Activated CD8-positive, alpha-beta memory T cell treated with anti-CD3 and anti-CD28 coated beads, Interleukin-2, amount 10 ng/mL, durations not matched to agents 7 days and 5 days (primary cell): ENCODE measurements at places on chromosomes 12 and 14.
A peak's percentile ranks its signal among the peaks of the same experiment; 100 is the strongest.

DNA sequence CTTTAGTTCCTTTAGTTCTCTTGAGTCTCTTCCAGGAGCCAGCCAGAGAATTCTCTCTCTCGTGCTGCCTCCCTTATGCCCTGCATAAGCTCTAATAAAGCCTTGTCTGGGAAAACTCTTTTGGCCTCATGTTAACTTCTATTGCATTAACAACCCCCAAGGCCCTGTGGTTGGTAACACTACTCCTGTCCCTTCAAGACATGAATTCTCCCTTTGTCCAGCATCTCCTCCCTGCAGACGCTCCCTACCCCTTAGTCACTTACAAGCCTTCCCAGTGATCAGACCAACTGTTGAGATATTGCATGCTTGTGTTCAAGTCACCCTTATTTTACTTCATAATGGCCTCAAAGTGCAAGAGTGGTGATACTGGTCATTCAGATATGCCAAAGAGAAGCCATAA lies 12.1 kb downstream of the LTBR start:
- DNase-seq = no peak

GRCh38 chr14:104420990-104421389 lies 158.6 kb upstream of the C14orf180 start:
- DNase-seq = peak; percentile 19

- DNase-seq = no peak
Measured at GRCh38 chr14:77681196-77682157, 26.3 kb downstream of the ALKBH1 start.

GRCh38 chr12:25434515-25434914 lies 118.6 kb downstream of the LMNTD1 start:
- no peak for DNase-seq

DNA sequence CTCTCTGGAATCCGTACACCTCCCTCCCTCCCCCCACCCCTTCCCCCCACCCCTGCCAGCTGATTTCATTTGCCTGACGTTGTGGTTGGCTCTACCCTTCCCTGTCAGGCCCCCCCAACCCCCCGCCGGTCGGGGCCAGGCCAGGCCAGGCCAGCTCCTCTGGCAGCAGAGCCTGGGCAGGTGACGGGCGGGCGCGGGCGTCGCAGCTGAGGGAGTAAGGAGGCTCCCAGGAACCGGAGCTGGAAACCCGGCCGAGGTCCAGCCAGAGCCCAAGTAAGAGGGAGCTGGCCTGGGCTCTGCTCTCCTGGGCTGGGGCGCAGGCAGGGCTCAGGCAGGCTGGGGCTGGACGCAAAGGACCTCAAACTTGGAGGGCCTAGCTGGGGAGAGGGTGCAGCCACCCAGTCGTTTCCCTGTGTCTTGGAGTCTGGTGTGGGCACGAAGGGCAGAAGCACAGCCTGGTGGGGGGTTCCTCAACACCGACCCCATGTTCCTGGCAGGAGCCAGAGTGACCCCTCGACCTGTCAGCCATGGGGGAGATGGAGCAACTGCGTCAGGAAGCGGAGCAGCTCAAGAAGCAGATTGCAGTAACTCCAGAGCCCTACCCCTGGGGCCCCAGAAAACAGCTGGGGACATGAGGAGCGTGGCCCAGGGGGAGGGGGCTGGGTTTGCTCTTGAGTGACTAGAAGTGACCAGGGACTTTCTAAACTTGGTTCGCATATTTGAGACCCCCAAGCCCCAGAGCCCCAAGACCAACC lies at the start of gene GNB3:
Gene GNB3 (plus strand): TSS at position 165 of the 755 bp plus-strand sequence. CDS start 363 bp downstream, at position 528.
- DNase-seq = no peak
